NB4 (cell line): ENCODE measurements at places on chromosomes 12 and 14.

DNA sequence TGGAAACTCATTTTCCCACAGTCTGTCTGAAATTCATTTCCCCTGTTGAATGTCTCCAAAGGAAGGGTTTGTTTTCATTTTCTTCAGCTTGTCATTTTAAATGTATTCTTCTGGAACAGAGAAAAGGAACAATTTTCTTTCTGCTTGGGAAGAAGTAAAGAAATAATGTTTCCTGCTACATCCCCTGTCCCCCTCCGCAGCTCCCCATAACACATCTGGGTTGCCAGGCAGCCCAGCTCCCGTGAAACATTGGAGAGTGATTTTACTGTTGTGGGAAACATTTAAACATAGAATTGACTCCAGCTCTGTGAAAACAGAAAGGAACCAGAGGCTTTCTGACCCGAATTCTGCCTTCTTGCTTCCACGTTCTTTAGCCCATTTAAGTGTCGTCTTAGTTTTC, 159.5 kb downstream of the TMEM132C start:
- DNase-seq = no peak

- no peak for DNase-seq
Measured at GRCh38 chr12:61717986-61718385, 542.2 kb upstream of the USP15 start.

DNA sequence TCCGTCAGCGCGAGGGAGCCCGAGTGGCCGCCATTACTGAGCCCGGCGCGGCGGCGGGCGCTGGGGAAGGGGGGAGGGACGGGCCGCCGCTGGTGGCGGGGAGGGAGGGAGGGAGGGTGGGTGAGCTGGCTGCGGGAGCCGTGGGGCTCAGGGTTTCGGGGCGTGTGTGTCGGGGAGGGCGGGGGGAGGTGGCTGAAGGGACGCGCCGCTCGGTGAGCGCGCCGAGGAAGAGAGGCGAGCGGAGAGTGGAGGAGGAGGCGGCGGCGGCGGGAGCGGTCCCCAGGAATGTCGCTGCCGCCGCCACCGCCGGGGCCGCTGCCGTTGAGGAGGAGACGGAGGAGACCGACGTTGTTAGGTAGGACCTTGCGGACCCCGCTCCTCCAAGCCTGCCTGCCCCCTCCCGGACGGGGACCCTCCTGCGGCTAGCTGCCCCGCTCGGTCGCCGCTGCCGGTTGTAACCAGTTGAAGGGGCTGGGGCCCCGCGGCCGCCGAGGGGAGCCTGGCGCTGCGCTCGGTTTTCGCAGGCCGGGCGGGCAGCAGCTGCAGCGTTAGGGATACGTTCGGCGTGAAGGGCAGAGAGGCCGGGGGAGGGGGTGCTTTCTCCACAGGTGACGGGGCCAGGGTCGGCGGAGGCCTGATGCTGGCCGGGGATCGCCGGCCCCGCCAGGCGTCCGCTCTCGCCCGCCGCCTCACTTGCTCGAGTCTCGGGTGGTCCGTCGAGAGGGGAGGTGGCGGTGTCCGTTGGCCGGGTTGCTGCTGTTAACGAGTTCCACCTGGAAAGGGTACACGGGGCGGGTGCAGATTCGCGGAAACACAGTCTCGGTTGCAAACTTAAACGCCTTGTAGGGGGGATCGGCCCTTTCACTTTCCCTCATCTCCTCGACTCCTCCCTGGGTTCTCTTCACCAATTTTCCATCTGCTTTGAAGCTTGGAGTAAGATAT, at the start of gene ARHGAP5:
ARHGAP5 (plus strand) TSS at position 224 of the 942 bp plus-strand sequence. CDS start 13,366 bp downstream, outside the sequence.
- DNase-seq = peak; percentile 37

GRCh38 chr12:90233168-90234100, 524.8 kb upstream of the ATP2B1 start:
- DNase-seq = no peak

DNA sequence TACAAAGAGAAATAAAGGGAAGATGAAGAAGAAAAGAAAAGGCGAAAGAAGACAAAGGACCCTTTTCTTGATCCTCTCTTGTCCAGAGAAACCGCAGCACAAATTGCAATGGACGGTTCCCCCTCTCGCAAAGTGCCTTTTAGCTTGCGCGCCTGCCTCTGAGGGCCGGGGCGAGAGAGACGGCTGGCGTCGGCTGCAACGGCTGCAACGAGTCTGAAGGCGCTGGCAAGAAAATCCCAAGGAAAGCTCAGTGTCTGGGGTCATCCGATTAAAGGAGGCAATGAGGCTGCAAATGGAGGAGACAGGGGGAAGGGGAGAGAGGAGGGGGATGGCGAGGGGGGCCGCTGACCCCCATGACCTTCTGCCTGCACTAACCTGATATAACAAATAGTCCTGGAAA, 671.5 kb downstream of the MED13L start:
- no peak for DNase-seq

GRCh38 chr12:49415521-49415970, 48.3 kb downstream of the SPATS2 start:
- DNase-seq = peak; percentile 78

DNA sequence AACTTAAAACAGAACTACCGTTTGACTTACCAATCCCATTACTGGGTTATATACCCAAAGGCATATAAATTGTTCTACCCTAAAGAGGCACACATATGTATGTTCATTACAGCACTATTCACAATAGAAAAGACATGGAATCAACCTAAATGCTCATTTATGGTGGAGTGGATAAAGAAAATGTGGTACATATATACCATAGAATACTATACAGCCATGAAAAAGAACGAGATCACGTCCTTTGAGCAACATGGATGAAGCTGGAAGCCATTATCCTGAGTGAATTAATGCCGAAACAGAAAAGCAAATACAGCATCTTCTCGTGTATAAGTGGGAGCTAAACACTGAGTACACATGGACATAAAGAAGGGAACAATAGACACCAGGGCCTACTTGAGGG, 31.8 kb downstream of the TMEM229B start:
- DNase-seq = no peak

DNA sequence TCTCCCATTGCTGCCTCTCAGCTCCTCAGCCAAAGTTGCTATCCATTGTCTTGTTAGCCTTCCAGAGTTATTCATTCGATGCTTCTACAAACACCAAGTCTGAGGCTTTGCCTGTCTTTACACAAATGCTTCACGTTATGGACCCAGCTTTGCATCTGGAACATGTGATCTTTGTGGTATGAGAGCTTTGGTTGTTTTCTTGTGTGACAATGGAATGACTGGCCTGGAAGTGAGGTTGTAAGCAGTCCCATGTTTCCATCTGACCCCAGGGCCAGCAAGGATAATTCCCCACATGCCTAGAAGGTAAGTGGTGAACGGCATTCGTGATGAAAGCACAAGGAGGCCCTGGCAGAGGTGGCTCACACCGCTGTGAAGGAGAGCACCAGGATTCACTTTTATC, 866.7 kb upstream of the TMEM132C start:
- DNase-seq = no peak

DNA sequence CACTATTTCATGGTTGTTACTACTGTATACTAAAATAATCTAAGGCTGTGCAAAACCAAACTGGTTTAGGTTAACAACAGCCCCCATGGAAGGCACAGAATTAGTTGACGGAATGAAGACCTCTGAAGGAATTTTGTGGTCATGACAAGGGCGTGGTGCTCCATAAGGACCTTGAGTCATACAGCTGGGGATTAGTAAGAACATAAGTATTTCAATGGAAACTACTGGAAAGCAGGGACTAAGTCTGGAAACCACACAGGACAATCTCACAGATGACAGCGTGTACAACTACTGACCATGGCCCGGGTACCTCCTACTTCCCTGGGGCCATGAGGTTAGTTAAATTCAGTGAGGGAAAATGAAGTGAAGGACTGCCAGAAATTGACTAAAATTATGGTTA, 98.5 kb upstream of the PLEKHA5 start:
- DNase-seq = no peak

GRCh38 chr12:26157001-26157400, 32.2 kb upstream of the BHLHE41 start:
- no peak for DNase-seq

GRCh38 chr12:61018571-61018970, 1241.6 kb upstream of the USP15 start:
- peak; percentile 39 for DNase-seq

DNA sequence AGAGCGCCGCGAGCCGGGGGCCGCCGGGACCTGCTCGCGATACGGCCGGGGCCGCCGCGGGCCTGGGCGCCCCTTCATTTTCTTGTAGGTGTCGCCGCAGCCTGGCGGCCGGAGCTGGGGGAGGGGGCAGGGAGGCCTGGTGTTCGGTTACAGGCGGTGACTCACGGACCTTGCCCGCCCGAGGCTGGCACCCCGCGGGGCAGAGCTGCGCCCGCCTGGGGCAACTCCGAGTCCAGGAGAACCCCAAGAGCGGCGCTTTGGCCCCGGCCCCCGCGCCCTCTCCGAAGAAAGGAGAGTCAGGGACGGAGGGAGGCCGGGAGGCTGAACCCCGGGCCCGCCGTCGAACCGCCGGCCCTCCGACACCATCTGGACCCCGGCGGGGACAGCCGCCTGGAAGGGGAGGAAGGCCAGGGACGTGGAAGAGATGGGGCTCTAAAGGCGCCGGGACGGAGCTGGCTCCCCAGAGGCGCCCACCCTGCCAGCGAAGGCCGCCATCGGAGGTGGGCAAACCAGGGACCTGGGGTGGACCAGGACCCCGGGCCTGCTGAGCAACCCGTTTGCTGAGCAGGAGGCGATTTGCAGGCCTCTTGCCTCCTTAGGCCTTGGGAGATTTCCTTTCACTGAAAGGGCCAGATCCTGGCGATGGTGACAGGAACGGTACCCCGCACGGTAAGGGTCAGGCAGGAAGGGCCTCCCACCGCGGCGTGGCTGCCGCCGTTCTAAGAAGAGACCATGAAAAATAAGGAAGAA, 843 bp upstream of the NUAK1 start:
- peak; percentile 88 for DNase-seq

DNA sequence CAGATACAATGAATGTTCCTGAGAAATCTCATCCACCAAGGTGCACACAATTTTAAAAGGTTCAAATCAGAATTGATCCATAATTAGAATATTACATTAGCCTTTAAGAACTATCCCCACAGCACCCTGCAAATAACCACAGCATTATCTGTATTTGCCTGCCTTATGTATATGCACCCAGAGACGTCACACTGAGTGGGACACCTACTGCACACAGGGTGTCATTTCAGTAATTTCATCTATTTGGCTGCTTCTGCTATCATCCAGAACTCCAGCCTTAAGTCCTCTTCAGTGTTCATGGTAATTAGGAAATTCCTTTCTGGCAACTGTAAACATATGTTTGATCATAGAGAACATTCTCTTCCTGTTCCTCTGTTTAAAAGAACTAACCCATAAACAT, 298.4 kb downstream of the SYT1 start:
- no peak for DNase-seq

- DNase-seq = no peak
Measured at GRCh38 chr12:53062977-53063707, 13.3 kb downstream of the TNS2 start.

- DNase-seq = no peak
Measured at GRCh38 chr12:107032266-107032665, 45.3 kb upstream of the MTERF2 start.

DNA sequence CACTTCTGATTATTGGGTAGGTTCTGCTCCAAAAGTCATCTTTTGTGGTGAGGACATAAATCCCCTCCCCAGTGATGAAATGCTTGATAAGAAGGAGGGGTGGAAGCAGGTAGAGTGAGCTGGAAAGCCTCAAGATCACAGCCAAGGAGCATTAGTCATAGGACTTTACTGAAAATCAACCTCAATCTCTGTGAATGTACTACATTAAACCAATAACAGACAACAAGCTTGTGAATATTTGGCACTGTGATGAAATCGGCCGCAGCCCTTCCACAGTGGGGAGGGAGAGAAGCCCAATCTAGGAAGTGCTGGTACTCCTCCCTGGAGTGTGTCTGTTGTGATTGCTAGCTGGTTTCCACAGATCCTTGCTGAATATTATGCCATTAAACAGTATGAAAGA, 41.2 kb upstream of the PTCSC3 start:
- no peak for DNase-seq

- DNase-seq = peak; percentile 42
Measured at GRCh38 chr14:29016050-29016900, 249.7 kb downstream of the FOXG1 start.

- no peak for DNase-seq
Measured at GRCh38 chr14:53613404-53614253, 343.0 kb downstream of the BMP4 start.

DNA sequence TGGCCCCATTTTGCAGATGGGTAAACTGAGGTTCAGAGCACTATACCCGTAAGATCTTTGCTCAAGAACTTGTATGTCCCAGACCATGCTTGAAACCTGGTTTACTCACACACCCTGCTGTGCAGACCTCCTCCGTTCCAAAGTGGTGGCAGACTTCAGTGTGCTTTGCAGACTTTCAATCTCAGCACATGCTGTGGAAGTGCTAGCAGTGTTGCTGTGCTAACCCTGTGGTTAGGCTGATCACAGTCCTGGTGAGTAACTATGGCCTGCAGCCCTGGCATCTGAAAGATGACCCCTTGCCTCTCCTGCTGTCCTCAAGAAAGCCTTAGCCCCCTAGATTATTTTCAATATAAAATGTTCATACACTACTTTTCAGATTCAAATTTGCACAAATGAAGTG, 450.6 kb downstream of the DPF3 start:
- no peak for DNase-seq

DNA sequence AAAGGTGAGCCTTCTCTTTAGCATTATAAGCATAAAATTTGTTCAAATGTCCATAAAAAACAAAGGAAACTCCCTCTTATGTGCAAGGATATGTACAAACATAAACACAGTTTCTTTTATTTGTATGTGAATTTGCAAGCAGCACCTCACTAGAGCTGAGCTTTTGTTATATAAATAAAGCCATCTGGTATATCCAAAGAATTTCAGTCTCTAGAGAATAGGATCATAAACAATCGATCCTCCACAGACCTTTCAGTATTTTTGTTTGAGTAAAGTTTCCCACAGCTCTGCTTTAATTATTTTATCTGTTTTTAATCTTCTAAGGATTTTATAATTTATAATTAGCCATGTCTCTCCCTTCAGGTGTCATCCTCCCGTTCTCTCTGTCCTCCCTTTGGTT, 89.2 kb downstream of the OTOGL start:
- no peak for DNase-seq

GRCh38 chr12:105445649-105446048, 115.2 kb downstream of the C12orf75 start:
- no peak for DNase-seq

- no peak for DNase-seq
Measured at GRCh38 chr12:48818831-48819590, 715 bp downstream of the CACNB3 start.

GRCh38 chr14:58280954-58281787, 17.2 kb upstream of the ARID4A start:
- DNase-seq = peak; percentile 30

GRCh38 chr12:76888775-76889174, 10.0 kb upstream of the CSRP2 start:
- no peak for DNase-seq

- peak; percentile 11 for DNase-seq
Measured at GRCh38 chr12:62886796-62887195, 48.2 kb downstream of the PPM1H start.

- peak; percentile 81 for DNase-seq
Measured at GRCh38 chr14:34012978-34013720, 62.3 kb upstream of the EGLN3 start.

GRCh38 chr12:121811434-121812319, 7.9 kb downstream of the SETD1B start:
- DNase-seq = peak; percentile 91

- no peak for DNase-seq
Measured at GRCh38 chr12:2652401-2653081, 142.2 kb upstream of the FKBP4 start.

- no peak for DNase-seq
Measured at GRCh38 chr12:126033751-126034150, 968.5 kb downstream of the AACS start.

- DNase-seq = no peak
Measured at GRCh38 chr12:56258820-56259183, 618 bp upstream of the ANKRD52 start.

GRCh38 chr14:79044894-79045624, 874.9 kb downstream of the NRXN3 start:
- DNase-seq = no peak
